Body of pancreas (tissue), 4 donors: ENCODE measurements at places on chromosomes 6 and 20.

DNA sequence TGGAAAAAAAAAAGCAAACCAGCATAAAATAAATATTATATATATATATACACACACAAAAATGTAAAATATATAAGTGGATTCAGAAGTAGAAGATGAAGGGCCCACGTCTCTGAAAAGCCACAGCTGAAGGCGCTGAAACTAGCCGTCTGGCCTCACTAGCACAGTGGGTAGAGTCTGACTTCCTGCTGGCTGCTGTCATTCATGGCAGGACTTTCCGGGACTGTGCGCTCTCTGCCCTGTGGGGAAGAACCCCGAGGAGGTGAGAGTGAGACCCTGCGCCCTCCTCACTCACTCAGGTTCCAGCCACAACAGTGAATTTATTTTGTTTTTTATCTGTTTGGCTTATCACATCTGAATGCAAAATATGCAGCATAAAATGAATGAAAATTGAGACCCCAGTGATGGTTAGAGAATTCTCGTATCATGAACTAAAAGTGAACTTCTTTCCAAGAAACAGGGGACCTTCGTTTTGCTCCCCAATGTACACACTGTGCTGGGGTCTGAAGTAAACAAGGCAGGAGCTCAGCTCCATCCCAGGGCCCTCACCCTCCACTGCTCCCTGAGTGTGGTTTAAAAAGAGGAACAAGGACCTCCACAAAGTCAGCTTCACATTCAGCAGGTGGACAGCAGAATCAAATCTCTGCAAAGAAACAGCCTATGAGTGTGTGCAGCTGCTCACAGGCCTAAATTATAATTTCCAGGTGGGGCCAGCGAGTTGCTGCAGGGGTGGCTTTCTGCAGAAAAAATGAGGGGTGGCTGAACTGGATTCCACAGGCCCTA lies 1.3 kb upstream of the RAMACL start:
- DNase-seq, result no peak

GRCh38 chr6:27161946-27162603 lies 85.4 kb upstream of the PRSS16 start:
- DNase-seq, result peak; percentile 35

DNA sequence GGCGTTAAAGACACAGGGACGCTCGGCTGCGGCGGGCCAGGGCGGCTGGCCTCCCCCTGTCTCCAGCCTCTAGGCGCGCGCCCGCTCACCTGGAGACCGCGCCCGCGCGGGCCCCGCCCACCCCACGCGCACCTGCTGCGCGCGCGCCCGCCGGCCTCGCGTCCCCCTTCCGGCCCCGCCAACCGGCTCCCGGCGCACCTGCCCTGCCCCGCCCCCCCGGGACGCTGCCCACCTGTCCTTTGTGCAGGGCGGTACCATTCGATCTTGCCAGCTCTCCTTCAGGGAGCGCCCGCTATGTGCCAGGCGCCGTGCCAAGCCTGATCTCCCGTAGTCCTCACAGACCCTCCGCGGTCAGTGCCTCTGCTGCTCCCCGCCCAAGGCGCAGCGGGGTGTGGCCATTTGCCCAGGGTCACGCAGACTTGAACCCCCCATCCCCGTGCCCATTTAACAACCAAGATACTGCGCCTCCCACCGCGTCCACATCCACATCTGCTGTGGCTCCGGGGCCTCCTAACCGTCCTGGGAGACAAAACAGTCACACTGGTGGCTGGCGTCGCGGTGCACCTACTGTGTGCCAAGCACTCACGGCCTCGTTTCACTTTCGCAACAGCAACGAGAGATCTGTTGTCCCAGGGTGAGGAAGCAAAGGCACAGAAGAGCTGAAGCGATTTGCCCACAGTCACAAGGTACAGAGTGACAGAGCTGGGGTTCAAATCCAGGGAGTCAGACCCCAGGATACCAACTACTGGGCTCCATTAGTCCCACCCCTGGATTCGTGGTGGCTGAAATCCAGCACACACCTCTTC lies 48.1 kb downstream of the NOL4L start:
- peak; percentile 87 for DNase-seq

GRCh38 chr20:388034-388994 lies 7.8 kb downstream of the TRIB3 start:
- no peak for DNase-seq

DNA sequence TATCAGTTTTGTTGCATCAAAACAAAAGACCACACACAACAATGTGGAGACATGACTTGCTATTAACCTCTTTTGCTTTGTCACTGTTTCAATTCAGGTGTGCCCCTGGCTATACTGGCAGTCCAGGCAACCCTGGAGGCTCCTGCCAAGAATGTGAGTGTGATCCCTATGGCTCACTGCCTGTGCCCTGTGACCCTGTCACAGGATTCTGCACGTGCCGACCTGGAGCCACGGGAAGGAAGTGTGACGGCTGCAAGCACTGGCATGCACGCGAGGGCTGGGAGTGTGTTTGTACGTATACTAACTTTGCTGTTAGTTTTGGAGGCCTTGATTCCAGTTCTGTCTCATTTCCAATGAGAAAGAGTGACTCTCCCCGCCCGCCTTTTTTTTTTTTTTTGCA lies 356.9 kb downstream of the ARHGAP18 start:
- peak; percentile 40 for DNase-seq

DNA sequence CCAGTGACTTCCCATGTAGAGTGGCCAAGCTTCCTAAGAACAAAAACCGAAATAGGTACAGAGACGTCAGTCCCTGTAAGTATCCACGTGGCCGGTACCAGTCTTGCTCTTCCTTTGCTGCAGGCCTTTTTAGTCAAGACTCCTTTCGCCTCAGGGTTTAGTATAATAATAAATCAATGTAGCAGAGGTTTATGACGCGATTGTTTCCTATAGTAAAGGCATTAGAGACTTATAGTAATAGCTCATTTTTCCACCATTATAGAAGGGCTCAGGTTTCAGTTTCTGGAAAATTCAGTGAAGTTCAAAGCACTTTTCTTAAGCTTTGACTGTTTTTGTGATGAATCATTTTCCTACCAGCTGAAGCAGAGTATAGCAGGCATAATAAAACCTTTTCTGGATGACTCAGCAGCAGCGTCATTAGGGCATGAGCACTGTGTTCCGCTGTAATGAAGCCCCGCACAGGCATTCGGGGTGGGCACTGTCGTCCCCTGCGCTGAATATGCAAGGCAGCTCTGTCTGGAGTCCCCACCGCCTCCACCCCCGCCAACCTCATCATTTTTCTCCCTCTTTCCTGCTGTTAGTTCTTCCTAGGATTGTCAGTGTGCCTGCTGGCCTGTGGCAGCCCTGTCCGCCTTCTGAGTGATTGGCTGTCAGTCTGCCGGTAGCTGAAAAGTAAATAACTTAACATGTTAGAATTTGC lies 51.3 kb downstream of the PTPN1 start:
- DNase-seq, result no peak

- no peak for DNase-seq
These were observed 74.1 kb downstream of the PRDM1 start for GRCh38 chr6:106160189-106160588.

DNA sequence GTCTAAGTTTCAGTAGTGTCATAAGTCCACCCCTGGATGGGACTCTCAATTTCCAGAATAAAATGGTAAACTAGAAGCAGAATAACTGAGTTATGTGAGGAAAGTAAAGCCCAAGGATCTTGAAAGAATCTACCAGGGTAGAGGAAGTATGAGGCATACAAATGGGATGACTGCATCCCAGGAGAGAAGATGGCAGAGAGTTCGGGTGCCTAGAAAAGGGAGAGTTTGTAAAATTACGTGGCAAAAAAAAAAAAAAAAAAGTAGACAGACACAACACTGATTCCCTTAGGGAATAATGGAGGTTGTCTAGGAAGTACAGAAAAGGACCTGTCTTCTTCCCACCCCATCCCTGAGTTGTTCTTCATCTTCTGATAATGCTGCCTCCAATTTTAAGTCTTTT lies 3.4 kb downstream of the GABBR1 start:
- DNase-seq, result no peak

DNA sequence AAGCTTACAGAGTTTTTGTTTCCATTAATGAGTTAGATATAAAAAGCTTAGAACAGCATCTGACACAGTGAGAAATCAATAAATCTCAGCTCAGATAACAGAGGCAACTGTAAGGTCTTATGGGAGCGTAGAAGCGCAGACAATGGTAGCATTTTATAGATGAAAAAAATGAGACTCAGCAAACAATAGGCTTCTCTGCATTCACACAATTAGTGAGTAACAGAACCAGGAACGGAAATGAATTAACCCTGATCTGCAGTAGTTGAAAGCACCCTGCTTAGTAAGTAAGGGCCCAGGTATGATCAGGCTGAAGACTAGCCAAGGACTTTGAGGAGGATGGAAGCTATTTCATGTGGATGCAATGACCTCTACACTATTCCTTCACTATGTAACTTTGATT lies 147.2 kb upstream of the EYA4 start:
- DNase-seq, result no peak

DNA sequence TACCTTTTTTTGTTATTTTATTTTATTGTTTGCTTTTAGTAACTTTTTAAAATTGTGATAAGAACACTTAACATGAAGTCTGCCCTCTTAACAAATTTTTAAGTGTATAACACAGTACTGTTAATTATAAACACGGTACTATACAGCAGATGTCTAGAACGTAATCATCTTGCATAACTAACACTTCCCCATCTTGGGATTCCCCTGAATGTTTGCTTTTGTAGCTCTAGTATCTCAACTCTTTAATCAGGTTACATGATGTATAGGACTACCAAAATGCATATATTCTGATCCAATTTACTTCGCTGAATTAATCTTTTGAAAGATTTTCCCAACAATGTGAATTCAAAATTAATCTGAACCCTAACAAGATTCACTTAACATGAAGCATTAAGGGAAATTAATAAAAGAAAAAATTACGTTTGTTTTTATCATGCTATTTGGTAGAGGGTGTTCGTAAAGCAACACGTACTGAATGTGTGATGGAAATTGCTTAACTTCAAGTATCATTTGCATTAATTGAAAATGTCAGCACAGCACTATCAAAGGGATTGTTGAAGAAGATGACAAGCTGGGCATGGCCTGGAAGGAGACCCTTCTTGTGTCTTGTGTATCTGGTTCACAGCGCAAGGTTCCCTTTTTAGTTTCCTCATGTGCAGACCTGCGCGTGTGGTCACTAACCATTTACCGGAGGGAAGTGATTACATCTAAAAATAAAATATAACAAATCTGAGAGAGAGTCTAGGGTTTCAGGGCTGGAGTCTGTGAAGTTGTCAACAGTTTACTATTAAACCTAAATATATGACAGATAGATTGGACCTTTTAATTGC lies 15.2 kb downstream of the COL19A1 start:
- no peak for DNase-seq

GRCh38 chr6:153085239-153085638 lies 45.8 kb downstream of the RGS17 start:
- DNase-seq, result no peak

DNA sequence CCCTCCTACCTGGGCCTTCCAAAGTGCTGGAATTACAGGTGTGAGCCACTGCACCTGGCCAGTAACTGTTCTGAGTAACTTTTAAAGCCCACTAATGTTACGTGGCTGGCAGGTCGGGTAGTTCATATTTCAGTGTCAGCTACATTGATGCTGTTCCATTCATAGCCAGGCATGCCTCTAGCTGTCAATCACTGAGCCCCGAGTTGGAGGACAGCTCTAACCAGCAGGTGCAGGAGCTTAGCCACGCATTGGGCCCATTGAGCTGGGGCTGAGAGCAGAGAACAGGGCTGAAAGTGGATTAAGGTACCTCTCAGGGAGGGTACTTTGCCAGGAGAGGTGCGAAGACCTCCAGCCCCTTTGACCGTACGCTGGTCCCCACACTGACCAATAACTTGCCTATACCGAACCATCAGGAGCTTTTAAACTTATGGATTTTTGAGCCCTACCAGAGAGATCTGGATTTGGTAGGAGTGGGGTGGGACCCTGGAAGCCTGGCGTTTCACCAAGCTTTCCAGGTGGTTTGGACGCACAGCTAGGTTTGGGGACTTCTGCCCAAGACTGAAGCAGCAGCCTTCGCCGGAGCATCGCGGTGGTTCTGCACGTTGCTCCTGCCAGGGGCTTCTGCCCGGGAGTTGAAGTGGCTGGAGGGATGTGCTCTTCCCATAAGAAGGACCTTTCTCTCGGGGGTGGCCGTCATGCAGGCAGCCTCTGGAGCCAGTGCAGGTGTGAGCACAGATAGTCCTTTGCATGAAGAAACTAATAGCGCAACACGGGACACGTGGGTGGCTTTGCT lies 82.6 kb downstream of the SERAC1 start:
- DNase-seq, result no peak
